ENCODE measurements at places on chromosomes 11 and 22.

- no peak for DNase-seq
Measured at GRCh38 chr11:17171343-17171742, 36.4 kb downstream of the PIK3C2A start.

DNA sequence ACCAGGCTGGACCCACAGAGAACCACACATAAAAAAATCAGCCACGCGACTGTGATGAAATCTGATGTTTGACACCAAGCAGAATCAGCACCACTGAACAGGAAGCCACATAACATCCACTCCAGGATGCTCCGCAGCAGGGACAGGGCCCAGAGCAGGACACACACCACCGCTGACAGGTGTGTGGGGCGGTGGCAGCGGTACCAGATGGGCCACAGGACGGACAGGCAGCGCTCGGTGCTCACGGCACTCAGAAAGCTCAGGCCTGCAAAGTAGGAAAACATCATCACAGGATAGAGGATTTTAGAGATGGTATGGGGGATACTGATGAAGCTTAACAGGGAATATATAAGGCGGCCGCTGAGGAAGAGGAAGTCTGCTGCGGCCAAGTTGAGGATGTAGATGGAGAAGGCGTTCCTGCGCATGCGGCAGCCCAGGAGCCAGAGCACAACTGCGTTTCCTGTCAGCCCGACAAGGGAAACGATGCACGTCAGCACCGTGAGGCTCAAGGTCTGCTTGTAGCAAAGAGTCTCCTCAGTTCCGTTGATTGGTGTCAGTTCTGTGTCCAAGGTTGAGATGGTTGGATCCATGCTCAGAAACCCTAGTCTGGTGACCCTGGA is 4.9 kb downstream of the MRGPRX1 start:
- DNase-seq, result no peak

DNA sequence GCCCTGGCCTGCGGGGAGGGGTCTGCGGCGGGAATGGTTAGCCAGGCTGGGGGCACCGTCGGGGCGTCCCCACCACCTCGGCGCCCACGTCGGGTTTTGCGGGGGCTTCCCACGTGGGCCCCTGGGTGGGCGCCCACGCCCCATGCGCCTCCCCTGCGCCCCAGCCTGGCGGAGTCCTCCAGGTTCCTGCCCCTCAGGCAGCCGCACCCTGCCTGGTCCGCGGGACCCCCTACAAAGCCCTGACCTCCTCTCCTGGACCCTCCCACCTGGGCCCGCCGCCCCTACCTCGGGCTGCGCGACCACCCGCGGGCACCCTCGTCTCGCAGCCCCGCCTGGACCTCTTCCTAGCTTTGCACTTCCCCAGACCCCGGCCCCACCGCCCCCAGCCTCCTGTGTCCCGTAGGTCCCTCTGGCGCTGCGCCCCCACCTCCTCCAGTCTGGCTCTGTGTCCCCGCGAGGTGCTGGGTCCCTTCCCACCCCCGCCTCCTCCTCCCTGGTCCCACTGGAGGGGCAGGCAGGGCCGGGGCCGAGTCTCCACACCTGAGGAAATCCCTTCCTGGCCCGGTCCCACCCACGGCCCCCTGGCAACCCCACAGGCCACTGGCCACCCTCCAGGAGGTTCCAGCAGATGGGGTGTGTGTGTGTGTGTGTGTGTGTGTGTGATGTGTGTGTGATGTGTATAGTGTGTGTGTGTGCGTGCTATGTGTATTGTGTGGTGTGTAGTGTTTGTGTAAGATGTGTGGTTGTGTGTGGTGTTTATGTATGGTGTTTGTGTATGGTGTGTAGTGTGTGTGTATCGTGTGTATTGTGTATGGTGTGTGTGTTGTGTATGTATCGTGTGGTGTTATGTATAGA is 11.8 kb downstream of the PIM3 start:
- no peak for DNase-seq

DNA sequence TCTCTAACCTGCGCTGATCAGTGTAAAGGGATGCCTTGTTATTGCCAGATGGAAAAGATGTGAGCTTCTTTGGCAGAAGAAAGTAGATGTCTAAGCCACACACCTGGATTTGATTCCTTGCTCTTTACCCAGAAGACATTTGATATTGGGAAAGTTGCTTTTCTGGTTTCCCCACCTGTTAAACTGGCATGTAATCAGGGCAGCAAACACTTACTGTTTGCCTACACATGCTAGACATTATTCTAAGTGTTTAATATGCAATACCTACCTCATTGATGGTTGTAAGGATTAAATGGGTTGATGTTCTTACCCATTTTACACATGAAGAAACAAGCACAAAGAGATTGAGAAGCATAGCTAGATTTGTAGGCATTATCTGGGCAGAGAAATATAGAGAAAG is 16.6 kb downstream of the ASRGL1 start:
- no peak for DNase-seq

DNA sequence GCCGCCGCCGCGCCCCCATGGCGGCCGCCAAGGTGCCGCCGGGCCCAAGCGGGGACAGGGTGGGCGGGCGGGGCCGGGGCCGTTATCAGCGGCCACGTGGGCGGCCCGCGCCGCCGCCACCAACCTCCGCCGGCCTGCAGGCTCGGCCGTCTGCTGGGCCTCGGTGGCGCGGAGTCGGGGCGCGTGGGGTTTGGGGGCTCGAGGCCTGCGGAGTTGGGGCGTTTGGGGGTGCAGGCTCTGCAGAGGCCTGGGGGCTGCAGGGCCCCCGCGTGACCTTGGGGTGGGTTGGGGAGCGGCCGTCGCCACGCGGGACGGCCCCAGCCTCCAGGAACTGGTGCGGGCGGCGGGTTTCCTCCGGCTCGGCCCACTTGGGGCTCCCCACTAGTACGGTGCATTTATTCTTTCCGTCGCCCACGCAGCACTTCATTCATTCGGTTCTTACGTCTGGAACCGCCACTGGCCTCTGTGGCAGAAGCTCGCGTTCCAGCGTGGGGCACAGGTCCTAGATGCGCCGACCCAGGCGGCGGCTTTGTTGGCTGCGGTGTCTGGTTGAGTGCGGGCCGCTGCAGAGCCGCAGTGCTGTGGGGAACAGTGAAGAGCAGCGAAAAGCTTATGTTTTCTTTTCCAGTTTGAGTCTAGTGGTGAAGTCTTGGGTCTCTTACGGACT is 740 bp upstream of the TRMT2A start:
- DNase-seq, result peak; percentile 28

DNA sequence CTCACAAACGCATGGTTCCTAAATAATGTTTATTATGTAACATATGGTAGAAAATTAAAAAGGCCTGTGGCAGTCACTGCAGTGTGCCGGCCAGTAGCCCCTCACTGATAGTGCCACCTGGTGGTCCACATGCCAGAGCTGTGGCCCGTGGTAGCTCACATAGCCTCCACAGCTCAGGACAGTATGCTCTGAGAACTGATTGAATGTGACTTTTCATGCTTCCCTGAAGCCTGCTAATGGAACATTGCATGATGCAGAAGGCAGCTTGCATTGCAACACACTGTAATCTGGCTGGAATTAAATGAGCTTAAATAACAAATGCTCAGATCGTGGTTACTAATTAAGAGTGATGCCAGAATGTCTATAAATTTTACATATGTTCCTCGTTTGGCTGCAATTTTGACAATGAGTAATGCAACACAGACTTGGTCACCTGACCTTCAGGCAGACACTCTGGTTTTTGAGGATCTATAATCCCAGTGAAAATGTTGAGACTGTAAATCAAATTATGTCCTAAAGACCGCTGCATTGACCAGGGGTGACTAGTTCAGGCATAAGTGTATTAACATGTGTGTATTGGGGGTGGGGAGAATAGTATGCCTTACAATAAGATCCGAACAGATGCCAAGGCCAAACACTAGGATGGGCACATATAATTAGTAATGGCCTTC is 566.4 kb downstream of the METTL15 start:
- no peak for DNase-seq

GRCh38 chr11:25769287-25769686 is 562.6 kb upstream of the ANO3 start:
- no peak for DNase-seq

DNA sequence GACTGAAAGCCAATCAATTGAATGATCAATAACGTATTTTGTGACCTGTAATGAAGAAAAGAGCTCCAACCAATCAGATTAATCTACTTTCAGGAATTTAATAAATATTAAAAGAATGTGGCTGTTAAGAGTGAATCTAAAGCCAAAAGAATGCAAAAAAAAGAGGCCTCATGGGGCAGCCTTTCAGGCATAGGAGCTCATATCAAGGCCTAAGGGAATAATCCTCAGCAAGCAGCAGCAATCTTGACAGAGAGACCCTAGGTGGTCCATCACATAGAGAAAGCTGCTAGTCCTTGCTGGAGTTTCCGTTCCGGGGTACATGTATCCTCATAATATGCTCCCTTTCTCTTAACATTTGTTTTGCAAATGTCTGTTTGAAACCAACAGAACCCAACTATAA is 313.1 kb upstream of the PITPNB start:
- DNase-seq, result no peak

- DNase-seq, result no peak
Measured at GRCh38 chr11:12749442-12749841, 75.2 kb downstream of the TEAD1 start.

DNA sequence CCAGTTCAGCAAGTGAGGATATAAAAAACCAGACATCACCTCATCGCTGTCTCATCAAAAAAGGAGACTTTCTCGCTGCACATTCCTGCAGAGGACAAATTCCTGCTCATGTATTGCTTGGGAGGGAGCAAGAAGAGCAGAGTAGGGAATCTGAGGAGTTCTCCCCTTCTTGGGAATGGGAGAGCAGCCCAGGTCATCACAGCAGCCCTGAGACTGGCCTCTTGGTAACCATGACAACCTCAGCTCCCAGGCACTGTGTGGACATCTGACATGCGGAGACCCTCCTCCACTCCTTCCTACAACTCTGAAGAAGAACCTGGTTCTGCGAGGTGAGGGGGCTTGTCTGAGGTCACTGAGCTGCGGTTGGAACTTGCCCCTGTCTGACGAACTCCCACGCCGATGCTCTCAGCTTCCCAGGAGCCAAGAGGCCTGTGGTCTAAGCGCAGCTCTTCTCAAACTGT is 17.9 kb downstream of the RFPL1 start:
- DNase-seq, result no peak

DNA sequence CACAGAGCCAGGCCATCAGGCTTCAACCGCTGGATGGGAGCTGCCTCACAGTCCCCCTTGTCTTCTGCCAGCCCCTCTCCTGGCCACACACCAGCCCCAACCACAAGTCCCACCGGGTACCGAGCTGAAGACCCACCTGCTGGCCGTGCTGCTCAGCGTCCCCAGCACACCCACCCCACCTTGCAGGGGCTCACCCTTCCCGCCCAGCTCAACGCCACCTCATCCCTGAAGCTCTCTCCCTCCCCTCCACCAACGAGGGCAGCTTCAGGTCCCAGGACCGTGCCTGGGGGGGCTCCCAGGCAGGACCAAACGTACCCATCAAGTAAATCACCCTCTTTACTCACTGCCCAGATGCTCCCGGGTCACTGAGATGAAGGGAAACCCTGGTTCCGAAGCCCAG is 141.0 kb downstream of the CRYBB2 start:
- DNase-seq, result no peak

DNA sequence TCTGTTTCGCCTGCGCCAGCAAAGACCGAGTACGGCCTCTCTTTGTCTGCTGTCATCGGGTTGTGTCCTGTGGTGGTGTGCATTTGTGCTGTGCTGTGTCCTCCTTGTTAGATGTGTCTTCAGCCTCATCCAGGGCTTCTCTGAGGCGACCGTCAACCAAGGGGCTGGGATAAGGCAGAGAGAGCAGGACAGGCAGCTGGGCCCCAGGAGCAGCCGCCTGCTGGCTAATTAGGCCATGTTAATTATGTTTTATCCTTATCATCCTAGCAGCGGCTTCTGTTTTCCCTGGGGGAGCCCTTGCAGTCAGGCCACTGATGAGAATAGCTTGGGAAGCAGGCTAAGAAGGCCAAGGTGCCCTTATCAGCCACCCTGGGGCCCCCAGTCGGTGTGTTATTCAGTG is 40.7 kb upstream of the TTC12 start:
- no peak for DNase-seq

GRCh38 chr22:39910876-39911613 is 10.2 kb downstream of the GRAP2 start:
- no peak for DNase-seq

DNA sequence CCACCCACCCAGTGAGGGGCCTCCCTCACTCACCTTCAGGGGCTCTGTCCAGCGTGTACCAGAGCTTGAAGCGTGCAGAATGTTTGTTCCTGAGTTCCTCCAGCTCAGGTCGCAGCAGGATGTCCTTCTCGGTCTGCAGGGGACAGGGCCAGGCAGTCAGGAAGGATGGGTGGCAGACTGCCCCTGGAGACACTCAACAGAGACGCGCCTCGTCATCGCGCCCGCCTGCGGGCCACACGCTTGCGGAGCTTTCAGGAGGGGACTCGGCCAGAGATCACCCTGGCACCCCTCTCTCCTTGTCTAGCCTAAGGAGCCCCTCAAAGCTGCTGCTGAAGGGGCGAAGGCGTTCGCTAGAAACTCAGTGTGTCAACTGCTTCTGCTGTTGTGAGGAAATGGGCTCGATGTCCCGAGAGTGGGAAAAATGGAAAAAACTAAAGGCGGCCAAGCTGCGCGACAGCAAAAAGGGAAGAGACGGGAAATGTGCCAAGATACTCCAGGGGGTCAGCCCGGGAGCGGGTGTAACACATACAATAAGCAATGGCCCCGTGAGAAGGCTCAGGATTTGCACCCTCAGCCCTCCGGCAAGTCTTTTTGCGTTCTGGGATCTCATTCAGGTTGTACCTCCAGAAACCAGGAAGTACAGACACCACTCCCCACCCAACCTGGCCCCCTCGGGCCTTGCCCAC is 9.2 kb upstream of the POLDIP3 start:
- DNase-seq, result no peak

GRCh38 chr22:38406617-38407016 is 48.4 kb downstream of the KCNJ4 start:
- DNase-seq, result no peak

DNA sequence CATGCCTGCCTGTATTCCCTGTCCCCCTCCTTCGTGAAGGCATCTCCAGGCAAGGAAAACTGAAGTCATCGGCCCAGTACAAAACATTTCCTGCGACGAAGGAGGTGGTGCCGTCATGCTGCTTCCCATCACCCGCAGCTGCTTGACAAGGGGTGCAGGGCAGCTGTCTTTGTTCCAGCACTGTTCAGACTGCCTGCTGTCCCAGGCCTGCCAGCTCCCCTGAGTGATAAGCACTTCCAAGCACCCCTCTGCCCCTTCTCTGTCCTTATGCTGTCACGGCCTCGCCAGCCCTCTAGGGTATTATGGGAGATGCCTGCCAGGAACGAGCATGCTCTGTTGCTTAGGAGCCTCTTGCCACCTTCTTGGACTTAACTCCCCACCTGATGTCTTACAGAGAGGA is 37.1 kb upstream of the BSX start:
- no peak for DNase-seq
